T-helper 9 cell (primary cell): ENCODE measurements at places on chromosomes 3 and 15.
A peak's percentile ranks its signal among the peaks of the same experiment; 100 is the strongest.

DNA sequence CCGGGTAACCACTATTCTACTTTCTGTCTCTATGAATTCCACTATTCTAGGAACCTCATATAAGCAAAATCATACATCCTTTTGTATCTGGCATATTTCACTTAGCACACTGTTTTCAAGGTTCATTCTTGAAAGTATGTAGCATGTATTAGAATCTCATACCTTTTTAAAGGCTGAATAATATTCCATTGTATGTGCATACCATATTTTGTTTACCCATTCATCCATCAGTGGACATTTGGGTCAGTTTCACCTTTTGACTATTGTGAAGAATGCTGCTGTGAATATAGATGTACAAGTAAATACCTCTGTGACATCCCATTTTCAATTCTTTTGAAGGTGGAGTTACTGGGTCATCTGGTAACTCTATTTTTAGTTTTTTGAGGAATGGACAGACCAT lies 36.6 kb upstream of the SEC22A start:
- no peak for DNase-seq

GRCh38 chr3:49333091-49333490 lies 6.8 kb downstream of the USP4 start:
- DNase-seq: no peak

DNA sequence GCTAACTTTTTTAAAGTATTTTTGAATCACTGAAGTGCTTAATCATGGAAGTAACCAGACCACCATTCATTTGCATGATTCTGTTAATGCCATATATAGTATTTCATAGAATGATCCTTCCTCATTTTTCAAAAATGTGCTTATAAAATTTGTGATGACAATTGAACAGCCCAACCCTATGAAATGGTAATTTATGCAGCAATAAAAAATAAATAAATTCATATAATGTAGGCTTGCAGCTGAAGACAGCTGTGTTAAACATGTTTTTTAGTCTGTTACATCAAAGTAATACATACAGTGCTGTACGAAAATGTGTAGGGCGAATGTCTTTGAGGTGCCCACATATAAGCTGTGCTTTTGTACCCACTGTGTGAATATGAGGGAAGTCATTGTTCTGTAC lies 131.7 kb downstream of the FILIP1L start:
- DNase-seq: no peak

DNA sequence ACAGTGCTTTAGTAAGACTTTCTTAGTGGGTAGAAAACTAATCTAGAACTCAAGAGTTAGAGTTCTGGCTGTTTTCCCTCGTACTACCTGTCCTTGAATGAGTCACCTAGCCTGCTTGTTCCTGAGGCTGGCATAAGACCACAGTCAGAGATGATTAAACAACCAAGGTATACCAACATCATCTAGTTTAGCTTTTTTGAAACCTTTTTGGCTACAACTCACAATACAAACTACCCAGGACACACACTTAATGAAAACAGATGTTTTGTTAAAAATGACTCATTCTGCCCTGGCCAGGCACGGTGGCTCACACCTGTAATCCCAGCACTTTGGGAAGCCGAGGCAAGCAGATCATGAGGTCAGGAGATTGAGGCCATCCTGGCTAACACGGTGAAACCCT lies 4.6 kb downstream of the MCCC1 start:
- DNase-seq: no peak

DNA sequence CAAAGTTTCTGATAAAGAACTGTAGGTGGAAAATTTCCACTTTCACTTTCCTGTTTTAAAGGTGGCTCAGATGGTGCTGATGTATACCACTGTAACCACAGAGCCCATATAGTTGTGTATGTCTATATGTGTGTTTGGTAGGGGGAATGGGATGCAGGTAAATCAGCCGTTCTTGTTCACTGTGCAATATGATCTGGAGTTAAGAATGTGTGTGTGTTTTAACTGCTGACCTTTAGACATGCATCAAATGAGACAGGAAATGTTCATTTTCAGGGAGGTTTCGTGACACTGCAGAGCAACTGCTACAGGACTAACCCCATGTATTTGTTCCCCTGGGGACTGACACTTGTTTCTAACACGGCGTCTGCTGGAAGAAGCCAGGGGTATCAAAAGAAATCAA lies 180.5 kb downstream of the TAFA4 start:
- DNase-seq: no peak

- peak; percentile 58 for DNase-seq
Measured at GRCh38 chr3:195895078-195895860, 13.1 kb downstream of the TNK2 start.

GRCh38 chr3:46058981-46059380 lies 31.7 kb upstream of the XCR1 start:
- DNase-seq: no peak

GRCh38 chr3:12677616-12678015 lies 13.7 kb upstream of the RAF1 start:
- DNase-seq: no peak

DNA sequence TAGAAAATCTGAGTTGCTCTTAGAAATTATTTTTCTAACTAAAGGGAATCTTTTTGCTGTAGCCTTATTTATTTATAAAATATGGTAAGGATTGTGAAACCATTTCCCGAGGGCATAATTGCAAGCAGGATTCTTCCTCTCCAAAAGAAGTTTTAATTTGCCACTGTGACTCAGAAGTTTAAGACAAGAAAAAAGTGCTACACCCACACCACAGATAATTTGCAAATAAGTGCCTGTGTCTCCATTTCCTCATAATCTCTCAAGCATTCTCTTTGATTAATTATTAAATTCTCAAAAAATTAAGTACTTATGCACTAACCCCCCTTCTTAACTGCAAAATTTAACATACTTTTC lies 43.6 kb downstream of the RASA2 start:
- DNase-seq: no peak

DNA sequence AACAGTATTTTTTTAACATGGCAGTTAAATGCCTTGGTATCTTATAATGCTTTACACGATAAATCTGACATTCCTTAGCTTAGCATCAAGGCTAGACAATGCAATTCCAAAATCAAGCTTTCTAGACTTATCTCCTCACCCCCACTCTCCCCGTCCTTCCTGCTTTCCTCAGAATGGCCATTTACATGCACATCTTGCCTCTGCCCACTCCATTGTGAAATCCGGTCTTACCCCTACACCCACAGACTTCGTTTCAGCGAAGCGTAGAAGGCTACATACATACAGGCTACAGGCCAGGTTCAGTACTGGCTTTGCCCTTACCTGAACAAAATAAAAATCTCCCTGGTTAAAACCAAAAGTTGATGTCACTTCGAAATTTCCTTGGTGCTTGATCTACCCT lies 58.6 kb upstream of the SLC12A8 start:
- no peak for DNase-seq

DNA sequence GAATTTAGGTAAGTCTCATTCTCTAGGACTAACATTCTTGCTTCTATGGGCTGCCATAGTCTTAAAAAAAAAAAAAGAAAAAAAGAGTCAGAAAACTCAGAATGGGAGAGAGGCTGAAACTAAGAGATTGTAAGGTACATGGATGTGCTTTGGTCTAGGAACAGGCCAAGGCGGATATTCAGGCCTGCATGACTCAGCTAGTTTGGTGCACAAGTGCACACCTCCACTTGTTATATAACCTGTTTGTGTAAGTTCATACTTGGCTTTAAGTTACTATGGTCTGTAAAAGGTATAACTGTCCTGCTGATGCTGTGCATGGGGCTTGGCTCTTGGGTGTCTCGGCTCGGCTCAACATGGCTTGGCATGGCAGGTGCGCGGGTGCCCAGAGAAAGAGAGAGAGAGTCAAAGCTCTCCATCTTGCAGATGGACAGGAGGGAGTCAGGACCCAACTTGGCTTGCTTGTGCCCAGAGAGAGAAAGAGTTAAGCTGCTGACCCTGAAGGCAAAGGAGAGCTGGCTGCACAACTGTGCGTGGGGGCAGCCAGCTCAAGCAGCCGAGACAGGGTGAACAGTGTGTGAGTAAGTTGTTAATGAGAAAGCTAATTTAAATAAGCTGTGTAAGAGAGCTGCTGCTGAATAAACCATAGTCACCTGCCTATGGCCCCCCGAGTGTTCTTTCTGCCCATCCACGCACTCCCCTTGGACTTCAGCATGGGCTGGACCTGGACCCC lies 31.4 kb upstream of the CHRNB4 start:
- no peak for DNase-seq

DNA sequence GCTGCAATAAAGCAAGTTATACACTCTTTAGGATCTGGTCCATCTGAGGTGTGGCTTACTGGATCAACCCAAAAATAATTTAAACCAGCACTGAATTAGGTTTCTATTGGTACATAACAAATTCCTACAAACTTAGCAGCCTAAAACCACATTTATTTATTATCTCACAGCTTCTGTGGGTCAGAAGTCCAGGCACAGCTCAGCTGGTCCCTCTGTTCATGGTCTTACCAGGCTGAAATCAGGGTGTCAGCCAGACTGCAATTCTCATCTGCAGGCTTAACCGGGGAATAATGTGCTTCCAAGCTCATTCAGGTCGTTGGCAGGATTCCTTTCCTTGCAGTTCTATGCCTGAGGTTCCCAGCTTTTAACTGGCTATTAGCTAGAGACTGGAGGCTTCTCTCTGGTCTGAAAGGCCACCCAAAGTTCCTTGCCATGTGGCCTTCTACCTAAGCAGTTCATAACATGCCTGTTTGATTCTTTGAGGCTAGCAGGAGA lies 477.4 kb upstream of the WNT5A start:
- no peak for DNase-seq

DNA sequence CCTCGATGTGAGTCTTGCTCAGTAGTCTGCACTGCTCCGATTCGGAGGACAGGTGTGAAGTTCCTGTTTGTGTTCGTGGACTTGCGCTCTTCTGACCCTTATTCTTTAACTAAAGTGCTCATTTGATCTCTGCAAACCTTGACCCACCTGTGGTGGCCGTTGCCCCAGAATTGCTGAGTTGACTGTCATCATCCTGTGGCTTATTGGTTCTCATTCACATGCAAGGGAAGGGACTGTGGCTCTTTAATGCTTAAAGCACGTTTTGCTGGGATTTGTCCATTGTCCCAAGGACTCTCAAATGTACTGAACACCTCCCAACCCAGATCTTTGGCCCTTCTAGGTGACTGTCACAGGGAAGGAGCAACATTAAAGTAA lies 13.4 kb downstream of the SYNM start:
- DNase-seq: no peak

DNA sequence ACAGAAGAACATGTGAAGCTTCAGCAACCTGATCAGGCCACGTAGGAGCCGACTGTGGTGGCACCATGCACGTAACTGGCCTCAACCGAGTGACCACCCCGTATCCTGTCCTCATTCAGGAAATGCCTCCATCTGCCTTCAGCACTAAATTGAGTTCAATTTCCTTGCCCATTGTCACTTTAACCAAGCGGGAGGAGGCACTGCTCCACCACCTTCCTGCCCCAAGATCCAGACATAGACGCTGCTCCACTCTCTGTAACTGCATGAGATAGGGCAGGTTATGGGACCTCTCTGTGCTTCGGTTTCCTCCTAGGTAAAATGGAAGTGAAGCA lies 80.1 kb upstream of the POMGNT2 start:
- no peak for DNase-seq

- no peak for DNase-seq
Measured at GRCh38 chr3:111787556-111788463, 71.3 kb upstream of the PHLDB2 start.

GRCh38 chr3:141400073-141400971 lies 32.0 kb downstream of the ZBTB38 start:
- DNase-seq: no peak

GRCh38 chr15:64536244-64536836 lies 76.0 kb downstream of the ZNF609 start:
- DNase-seq: no peak
